Activated T-cell treated with anti-CD3 and anti-CD28 coated beads, Interleukin-2, amount 50 U/mL, for 48 hours (primary cell): ENCODE measurements at places on chromosomes 13 and 19.
A peak's percentile ranks its signal among the peaks of the same experiment; 100 is the strongest.

DNA sequence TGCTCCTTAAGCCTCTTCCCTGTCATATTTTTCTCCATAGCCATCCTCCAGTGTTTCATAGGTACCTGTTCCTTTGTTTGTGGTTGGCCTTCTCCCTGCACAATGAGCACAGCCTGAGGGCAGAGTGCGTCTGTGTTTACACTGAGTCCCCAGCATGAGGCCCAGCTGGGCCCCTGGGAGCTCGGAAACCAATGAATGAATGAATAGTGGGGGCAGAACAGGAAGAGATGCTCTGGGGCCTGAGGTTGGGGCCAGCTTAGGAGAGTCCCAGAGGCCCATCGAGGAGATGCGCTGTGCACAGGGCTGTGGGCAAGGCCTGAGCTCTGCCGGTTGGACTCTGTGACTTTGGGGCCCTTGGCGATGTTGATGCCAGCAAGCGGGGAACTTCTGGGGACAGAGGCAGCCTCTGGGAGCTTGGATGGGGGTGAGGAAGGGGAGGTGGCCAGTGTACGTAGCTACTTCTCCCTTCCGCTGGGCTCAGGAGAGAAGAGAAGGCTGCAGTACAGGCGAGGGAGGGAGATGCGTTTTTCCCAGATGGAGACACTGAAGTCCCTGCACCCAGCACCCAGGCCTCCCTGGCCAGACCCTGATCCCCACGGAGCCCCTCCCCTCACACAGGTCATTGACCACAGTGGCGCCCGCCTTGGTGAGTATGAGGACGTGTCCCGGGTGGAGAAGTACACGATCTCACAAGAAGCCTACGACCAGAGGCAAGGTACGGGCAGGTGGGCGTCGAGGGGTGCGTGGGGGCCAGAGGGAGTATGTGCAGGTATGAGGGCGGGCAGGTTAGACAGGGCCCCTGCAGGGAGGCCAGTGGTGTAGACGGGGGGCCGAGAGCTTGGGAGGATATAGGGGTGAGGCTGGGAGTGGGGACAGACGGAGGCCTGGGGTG, 5.1 kb downstream of the TBCB start:
- no peak for DNase-seq

- DNase-seq: peak; percentile 41
Measured at GRCh38 chr13:31909864-31910551, 121.6 kb upstream of the FRY start.

GRCh38 chr19:29294343-29294811, 81.4 kb upstream of the UQCRFS1 start:
- no peak for DNase-seq

DNA sequence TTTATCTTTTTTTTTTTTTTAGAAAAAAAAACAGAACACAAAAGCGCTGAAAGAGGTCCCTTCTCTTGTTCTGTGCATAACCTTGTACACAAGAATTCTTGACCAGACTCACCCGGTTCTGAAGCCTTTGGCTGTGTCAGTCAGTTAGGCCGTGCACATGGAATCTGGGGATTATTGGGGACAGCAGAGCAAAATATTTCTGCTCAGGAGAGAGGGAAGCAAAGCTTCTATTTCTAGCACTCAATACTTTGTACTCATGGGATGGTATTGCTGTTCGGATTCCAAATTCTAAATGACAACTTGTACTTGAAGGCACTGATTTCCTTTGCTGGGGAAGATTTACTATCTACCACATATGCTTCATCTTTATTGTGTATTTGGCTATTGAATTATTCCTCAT, 272.7 kb downstream of the NHLRC3 start:
- DNase-seq: no peak

- DNase-seq: no peak
Measured at GRCh38 chr13:77513719-77514335, 21.7 kb upstream of the SCEL start.

DNA sequence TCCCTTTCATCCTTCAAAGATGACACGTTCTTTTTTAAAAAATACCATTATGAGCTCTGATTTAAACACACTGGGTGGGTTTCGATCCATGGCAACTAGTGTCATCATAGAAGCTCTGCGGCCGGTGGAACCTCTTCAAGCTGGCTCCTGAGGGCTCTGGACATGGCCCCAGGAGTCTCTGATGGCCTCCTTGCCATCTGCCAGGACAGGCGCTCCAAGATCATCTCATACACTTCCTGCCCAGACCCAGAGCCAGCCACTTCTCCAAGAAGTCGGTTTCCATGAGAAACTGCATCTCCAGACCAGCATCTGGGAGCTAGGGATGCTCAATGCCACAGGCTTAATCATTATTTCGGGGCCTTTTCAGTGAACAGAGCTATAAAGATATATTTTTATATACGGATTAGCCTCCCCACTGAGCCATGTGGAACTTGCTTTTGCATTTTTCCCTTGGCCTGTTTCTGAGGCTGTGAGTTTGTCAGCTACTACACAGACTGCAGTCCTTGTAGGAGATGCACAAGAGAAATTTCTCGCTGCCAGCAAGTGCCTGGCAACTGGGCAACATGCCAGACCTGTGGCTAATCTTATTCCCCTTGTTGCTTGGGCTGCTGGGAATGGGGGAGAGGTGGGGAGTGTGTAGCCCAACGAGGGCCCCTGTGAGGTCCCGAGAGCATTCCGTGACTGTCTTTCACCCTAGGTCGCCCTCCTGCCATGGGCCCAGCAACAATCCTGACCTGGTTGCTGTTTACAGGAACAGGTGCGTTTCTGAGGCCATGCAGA, 15.9 kb downstream of the SUGP1 start:
- no peak for DNase-seq

GRCh38 chr13:30108913-30109237, 198.5 kb downstream of the KATNAL1 start:
- no peak for DNase-seq

- DNase-seq: no peak
Measured at GRCh38 chr19:30516531-30516930, 144.3 kb downstream of the ZNF536 start.

DNA sequence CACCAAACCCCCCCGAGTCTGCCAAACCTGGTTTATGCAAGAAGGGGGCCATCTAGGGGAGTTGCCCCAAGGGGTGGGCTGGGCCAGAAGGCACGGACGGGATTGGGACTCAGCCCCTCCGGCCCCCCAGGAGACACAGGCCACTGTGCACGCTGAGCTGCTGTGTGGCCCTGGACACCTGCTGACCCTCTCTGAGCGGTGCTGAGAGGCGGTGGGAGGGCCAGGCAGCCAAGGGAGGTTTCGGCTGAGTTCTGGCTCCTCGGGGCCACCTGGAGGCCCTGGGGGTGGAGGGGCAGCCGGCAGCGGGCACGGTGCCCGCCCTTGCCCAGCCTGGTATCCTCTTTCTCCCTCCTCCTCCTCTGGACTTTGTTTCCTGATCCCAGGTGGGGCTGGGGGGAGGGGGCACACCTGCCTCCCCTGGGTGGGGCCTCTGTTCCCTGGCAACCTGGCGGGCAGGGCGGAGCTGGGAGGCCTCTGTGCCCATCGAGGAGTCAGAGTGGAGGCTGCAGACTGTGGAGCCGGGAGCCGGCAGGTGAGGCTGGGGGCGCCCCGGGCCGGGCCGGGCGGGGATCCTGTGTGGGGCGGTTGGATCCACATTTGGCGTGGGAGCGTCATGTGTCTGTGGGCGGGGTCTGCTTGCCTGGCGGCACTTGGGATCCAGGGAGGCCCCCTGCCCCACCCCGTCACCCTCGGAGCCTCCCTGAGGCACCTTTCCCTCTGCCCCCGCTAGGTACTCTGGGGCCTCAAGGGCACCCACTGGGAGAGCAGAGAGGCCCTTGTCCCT, at the start of gene MISP:
Gene MISP, plus strand, starts transcription at position 473 of the 784 bp plus-strand sequence. CDS start 5,835 bp downstream, outside the sequence.
- no peak for DNase-seq

DNA sequence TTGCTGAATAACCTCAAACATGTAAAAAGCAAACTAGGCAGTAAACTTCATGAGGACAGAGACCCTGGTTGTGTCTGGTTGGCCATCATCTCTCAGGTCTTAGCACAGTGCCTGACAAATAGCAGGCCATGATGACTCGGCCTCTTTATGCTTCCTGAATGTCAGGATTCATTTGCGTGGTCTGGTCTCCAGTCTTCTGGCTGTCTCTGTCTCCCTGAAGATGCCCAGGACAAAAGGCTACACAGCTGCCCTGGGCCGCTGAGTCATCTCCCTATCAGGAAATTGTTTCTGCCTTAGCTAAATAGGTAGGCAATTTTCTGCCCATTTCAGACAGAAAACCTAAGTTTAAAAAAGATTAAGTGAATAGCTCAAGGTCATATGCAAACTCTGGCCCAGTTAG, 84.1 kb upstream of the FNDC3A start:
- DNase-seq: peak; percentile 27
